Breast epithelium (tissue), 4 donors: ENCODE measurements at places on chromosomes 5 and 9. TPM values are rescaled to one million over a fixed set of nuclear protein-coding genes. Genes with fewer than 3 reads are reported as not detected.

- DNase-seq, result no peak
These were observed 324.3 kb downstream of the GABRG2 start for GRCh38 chr5:162391833-162392232.

Gene CDC20B
- not detected for total RNA-seq

GRCh38 chr5:87195616-87196015 lies 72.1 kb upstream of the RASA1 start:
- DNase-seq, result no peak

Gene IL5
- not detected for total RNA-seq

- no peak for DNase-seq
These were observed 172.2 kb upstream of the ANKRD55 start for GRCh38 chr5:56405116-56405908.

GRCh38 chr9:136323371-136323789 lies 4.0 kb upstream of the GPSM1 start:
- DNase-seq, result no peak

Gene RANBP17
- 13.4 TPM for total RNA-seq

Gene MSX2
- 1.6 TPM for total RNA-seq

- DNase-seq, result no peak
These were observed 168.8 kb downstream of the GABBR2 start for GRCh38 chr9:98539954-98540353.

DNA sequence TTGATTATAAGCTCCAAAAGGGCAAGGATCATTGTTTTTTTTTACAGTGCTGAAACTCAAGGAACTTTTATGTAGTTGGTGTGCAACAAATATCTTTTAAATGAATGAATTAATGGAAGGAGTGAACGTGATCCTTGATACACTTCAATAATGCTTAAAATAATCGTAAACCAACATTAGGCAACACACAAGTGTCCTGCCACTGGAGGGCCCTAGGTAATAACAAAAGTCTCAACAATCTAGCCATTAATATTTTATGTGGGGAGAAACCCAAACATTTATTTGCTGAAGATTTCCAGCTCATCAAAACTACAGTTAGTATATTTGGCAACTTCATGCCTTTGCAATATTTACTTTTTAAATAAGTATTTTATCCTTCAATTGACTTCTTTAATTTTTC lies 309.0 kb upstream of the FBXL7 start:
- no peak for DNase-seq

DNA sequence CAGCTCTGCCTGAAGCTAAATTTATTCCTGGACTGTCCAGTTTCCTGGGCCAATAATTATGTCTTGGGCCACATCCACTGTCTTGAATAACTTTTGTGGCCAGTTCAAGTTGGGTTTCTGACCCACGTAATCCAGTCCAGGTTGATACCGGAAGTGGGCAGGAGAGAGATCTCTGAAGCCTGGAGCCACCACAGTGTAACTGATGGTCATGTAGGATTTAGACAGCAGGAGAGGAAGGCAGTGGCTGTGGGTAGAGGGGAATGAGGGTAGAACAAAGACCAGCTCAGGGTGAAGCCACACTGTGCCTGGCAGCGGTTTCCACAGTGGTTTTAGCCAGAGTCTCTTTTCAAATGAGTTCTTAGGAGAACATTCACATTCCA lies 30.2 kb downstream of the SH3PXD2B start:
- no peak for DNase-seq

GRCh38 chr5:36710039-36710438 lies 103.6 kb downstream of the SLC1A3 start:
- DNase-seq, result no peak

Gene EPB41L4B
- total RNA-seq, result 16.0 TPM

DNA sequence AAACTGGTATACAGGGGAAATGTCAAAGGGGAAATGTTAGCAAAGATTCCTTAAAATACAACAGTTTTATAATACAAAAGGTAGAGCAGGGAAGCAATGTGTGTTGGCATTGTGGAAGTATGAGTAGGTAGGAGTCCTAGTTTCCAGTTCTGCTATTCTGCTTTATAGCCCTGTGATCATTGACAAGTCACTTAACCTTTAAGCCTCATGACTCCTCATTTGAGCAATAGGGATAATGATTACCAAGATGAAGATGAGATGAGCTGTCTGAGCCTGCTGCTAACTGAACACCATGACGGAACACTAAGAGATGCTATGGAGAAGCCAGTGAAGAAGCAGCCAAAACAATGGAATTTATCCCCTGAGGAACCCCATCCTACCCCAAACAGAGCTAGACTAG lies 251.7 kb downstream of the PAPPA start:
- no peak for DNase-seq

DNA sequence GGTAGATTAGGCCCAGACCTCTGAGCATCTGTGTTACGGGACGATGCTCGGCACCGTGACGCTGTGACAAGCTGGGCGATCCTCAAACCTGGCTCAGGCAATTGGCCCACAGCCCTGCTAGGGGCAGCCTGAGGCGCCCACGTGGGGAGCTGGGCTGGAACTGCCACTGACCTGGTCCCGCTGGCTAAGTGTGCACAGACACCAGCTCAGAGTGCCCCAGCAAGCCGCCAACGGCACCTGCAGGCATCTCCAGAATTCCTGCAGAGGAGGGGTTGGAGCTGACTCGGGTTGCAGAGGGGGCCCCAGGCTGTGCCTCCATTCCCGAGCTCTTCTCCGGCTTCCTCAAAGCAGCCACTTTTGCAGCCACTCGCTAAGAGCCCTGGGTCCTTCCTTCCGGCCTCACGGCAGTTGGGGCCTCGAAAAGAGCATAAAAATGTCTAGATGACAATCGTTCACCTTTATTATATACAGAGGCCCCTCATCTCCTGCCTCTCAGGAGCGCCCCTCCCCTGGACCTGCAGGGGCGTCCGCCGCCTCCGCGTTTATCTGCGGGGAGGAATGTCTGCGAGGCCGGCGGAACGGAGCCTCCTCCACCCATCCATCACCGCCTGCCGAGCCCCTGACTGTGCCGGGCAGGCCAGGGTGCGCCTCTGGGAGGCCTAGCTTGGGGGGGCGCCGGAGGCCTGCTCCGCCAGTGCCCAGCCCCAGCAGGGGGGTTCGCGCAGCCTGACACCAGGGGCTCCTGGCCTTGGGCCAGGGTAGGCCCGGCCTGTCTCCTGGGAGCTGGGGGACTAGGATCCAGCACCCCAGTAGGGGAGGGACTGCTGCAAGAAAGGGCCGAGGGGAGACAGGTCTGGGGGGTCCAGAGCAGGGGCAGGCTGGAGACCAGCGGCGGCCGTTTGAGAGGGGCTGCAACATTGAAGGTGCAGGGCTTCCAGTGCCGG lies 144.9 kb downstream of the BARX1 start:
- no peak for DNase-seq

GRCh38 chr5:126846344-126846743 lies 69.4 kb downstream of the LMNB1 start:
- no peak for DNase-seq

- DNase-seq, result peak; percentile 75
These were observed 32.5 kb upstream of the N4BP3 start for GRCh38 chr5:178080618-178081410.

GRCh38 chr5:68219161-68219816 lies 3.7 kb downstream of the PIK3R1 start:
- DNase-seq, result no peak

DNA sequence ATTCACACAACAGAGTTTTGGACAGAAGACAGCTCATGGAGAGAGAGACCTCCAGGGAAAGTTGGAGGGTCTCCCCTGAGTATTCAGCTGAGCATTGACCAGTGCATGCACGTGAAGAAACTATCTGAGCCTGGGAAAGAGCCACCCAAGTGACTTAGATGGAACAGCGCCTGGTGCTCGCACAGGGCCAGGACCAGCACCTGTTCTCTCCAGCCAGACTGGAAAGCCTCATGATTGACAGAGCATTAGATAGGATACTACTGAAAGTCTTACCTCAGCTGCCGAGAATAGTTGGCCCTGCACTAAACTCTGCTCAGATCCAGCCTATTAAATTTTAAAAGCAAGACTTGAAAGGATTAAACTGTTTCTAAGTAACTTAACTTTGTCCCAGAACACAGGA lies 28.3 kb upstream of the NEURL1B start:
- peak; percentile 3 for DNase-seq

Gene DOCK2
- 13.4 TPM for total RNA-seq

DNA sequence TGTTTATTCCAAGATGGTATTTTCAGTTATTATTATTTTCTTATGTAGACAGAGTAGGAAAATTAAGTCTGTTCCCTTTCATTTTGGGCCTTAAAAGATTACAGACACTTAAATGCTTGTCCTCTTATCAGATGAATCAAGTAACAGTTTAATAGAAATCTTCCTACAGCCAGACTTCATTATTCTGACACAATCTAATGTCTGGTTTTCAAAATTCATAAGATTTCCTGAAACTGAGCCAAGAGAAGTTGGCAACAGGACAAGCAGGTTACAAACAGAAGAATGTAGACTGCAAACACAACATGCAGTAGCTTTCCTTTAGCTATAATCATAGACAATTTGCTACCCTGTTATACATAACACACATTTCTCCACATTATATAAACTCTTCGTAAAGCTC lies 130.5 kb downstream of the FBXL17 start:
- DNase-seq, result no peak

Gene UBE2QL1
- 1.8 TPM for total RNA-seq

Gene SKP1
- 158 TPM for total RNA-seq

Gene NOXA1
- total RNA-seq, result 4.6 TPM

Gene OR13C8
- not detected for total RNA-seq

GRCh38 chr5:30108051-30108450 lies 1085.4 kb upstream of the CDH6 start:
- DNase-seq, result no peak

DNA sequence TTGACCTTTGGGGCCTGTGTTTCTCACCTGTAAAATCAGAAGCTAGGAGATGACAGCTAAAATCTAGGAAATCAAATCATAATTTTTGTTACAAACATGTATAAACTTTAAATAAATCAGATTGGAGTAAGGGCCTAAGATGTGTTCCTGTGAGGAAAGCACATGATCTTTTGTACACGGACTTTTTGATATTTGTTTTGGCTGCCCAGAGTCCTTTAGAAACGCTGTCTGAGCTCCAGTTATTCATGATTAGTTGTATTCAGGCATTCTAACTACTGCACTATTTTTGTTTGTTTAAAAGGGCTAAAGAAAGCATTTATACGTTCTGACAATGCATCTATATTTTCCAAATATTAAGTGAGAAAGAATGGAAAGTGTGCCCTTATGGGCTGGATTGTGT lies 94.8 kb downstream of the HCN1 start:
- no peak for DNase-seq

DNA sequence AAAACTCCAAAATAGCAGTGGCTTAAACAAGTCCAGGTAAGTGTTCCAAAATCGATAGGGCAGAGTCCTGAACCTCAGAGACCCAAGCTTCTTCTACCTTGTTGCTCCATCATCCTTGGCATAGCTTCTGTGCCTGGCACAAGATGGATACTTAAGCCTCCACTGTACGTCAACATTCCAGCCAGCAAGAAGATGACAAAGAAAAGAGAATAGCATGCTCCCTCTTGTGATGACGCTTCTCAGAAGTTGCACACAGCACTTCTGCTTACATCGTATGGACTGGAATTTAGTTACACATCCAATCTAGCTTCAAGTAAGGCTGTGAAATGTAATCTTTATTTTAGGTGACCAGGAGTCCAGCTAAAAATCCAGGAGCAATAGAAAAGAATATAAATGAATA lies 227.4 kb downstream of the ESM1 start:
- no peak for DNase-seq

DNA sequence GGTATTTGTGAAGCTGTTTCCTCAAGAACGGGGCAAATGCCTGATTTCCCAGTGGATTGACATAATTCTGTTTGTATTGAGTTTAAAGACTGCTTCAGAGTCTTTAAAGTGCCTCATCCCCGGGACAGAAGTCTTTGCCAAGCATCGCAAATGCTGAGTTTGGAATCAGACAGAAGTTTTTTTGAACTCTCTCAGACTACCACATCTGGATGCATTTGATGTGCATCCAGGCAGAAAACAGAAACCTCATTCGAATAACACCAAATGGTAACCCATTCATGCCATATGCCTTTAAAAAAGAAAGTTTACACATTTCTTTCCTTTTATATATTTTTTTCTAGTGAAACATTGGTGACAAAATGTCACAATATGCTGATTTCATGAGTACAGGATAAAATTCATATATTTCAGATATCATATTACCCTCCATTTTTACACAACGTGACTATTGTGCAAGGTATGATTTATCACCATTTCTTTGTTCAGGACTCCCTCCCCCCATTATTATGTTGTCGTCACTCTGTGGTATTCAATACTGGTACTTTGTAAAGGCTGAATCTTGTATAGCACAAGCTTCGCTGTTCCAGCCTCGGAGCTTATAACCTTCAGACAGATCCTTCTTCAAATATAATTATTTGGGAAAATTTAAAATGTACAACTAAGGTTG lies 91.1 kb downstream of the ZNF608 start:
- no peak for DNase-seq

Gene PCDHGA6
- total RNA-seq, result 8.5 TPM

DNA sequence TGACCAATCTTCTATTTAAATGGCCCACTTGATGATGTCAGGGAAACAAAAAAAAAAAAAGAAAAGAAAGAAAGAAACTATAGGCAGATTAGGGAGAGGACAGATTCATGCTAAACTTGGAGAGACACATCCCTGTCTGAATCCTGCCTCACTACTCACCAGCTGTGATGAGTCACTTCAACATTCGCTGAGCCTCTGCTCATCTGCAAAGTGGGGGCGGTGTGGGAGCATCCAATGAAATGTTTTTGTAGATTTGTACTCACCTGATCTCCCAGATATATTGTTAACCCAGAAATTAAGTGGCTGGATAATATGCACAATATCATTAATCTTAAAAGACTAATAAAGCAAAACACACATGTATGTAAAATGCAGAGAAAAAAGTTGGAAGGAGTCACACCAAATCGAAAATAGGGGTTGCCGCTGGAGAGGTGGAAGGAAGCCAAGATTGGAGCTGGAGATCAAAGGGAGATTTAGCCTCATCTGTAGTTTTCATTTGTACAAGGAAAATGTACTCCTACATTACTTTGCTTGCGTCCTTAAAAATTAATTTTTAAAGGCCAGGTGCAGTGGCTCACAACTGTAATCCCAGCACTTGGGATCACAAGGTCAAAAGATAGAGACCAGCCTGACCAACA lies 17.0 kb upstream of the ERGIC1 start:
- no peak for DNase-seq

GRCh38 chr9:110207071-110207641 lies 803 bp downstream of the C9orf152 start:
- DNase-seq, result peak; percentile 74

Gene TNFSF8
- total RNA-seq, result 9.8 TPM

Gene PLPPR1
- 2.2 TPM for total RNA-seq

Gene IFNA21
- total RNA-seq, result not detected

DNA sequence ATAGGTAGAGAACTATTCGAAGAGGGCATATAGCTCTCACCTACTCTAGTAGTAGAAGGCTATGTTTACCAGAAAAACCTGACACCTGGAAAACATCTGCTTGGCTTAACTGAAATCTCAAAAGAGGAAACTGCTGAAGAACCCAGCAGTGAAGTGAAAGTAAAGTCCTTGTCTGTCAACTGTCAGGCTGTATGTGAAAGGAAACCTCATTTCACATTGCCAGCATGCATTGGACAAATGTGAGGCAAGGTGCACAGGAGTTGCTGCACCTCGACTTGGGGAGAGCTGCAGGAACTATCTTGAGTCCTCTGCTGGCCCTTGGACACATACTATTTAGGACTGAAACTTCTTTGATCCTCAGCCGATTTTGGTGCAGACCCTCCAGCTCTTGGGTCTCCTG lies 53.3 kb downstream of the NREP start:
- DNase-seq, result no peak
